H9 (cell line): ENCODE measurements at places on chromosomes 6 and 20. TPM values are rescaled to one million over a fixed set of nuclear protein-coding genes. Genes with fewer than 3 reads are reported as not detected.

Gene ATP9A
- total RNA-seq, result 11.5 and 12.1 TPM in 2 replicates

GRCh38 chr6:118333772-118334171 is 214.3 kb upstream of the PLN start:
- H3K4me3 ChIP-seq, result no peak overlapping the region
- no peak for DNase-seq
- no peaks in the 10 kb centered on the region for H3K36me3 ChIP-seq
- no peaks in the 10 kb centered on the region for H3K4me1 ChIP-seq
- H3K27me3 ChIP-seq, result no peaks in the 10 kb centered on the region

- DNase-seq, result no peak
- H3K27me3 ChIP-seq, result no peaks in the 10 kb centered on the region; the same call in 1 of the 2 replicates
- H3K4me3 ChIP-seq, result peak overlapping the region; percentile 91
- H3K4me1 ChIP-seq, result peaks cover 5% of the 10 kb centered on the region; the same call in 1 of the 2 replicates
- H3K27ac ChIP-seq, result no peak overlapping the region
These were observed 2.9 kb upstream of the TUBB2B start for GRCh38 chr6:3230256-3230882.

GRCh38 chr6:99611148-99611547 is 4.5 kb downstream of the PRDM13 start:
- no peaks in the 10 kb centered on the region for H3K36me3 ChIP-seq
- H3K27ac ChIP-seq, result no peak overlapping the region
- no peak overlapping the region for H3K4me3 ChIP-seq
- no peaks in the 10 kb centered on the region for H3K4me1 ChIP-seq
- no peak for DNase-seq

DNA sequence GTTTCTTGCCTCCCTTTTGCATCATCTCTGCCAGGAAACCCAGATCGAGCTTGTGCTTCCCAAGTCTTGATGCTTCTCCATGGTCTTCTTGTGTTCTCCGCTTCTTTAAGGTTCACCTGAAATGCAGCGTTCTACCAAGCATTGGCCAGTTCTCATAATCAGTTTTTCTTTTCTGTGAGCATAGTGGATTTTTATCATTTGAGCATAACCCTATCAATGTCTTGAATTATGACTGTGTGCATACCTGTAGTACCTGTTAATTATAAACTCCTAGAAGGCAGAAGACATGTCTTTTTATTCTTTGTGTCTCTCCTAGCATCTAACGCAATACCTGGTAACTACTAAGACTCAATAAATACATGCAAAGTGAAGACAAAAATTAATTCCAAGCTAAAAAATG is 804.4 kb upstream of the FLRT3 start:
- H3K4me3 ChIP-seq, result no peak overlapping the region
- H3K4me1 ChIP-seq, result no peaks in the 10 kb centered on the region
- no peaks in the 10 kb centered on the region for H3K36me3 ChIP-seq
- H3K27me3 ChIP-seq, result no peaks in the 10 kb centered on the region
